ENCODE measurements at places on chromosomes 4 and X.

GRCh38 chr4:27368781-27369180, 508.1 kb downstream of the STIM2 start:
- no peak for DNase-seq

- no peak for DNase-seq
These were observed 80.7 kb upstream of the GPM6B start for GRCh38 chrX:13897566-13897965.

- no peak for DNase-seq
These were observed 125.6 kb downstream of the CBR4 start for GRCh38 chr4:168884251-168885124.

DNA sequence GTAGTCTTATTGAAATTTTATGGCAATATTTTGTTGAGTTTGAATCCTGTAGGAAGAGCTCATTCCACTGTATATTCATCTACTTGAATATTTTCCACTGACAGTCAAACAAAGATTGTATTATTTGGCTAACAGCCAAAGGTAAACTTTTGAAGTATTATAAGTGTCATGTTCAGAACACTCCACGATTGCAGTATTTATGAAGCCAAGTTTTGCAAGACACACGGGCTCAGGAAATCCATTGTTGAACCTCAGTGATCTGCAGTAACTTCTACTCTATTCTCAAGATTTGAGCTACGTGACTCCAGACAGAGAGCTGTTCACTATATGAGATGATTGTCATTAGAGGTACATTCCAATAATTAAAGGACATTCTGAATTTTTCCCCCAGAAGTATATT, 302.7 kb upstream of the ADGRL3 start:
- DNase-seq: no peak

- DNase-seq: no peak
These were observed 28.0 kb downstream of the DMD start for GRCh38 chrX:33183361-33183760.

GRCh38 chr4:69649207-69649606, 3.8 kb downstream of the UGT2A1 start:
- DNase-seq: no peak

GRCh38 chr4:26964512-26964911, 103.9 kb downstream of the STIM2 start:
- no peak for DNase-seq

GRCh38 chr4:112378858-112379257, 81.7 kb downstream of the ALPK1 start:
- DNase-seq: no peak

DNA sequence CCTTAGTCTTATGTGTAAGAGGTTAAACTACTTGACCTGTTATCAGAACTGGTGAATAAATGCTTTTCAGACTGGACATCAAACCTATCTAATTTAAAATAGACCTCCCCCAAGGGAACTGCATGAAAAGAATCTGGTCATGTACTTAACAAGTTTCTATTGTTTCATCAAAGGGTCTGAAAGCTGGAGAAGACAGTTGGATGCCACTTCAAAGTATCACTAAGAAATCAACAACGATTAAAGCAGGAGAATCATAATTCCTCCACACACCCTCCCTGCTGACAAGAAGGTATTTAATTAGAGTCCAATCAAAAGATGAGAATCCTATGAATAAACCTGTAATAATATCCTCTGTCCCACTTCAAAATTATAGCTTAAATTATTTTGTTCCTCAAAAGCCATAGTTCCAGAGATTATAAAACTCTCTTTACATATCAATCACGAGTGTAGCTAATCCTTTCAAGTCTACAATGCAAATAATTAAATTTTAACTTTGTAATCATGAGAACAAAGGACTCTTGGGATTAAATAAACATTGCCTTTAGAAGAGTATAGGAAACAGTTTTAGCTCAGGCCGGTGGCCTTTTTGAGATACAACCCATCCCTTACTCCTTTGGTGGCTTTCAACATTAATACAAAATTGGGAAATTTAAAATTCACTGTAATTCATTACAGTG, 35.1 kb downstream of the TSPAN5 start:
- DNase-seq: no peak

GRCh38 chrX:331151-331824, 12.7 kb upstream of the GTPBP6 start:
- DNase-seq: no peak

GRCh38 chrX:74349387-74349786, 45.4 kb downstream of the ZCCHC13 start:
- DNase-seq: no peak

DNA sequence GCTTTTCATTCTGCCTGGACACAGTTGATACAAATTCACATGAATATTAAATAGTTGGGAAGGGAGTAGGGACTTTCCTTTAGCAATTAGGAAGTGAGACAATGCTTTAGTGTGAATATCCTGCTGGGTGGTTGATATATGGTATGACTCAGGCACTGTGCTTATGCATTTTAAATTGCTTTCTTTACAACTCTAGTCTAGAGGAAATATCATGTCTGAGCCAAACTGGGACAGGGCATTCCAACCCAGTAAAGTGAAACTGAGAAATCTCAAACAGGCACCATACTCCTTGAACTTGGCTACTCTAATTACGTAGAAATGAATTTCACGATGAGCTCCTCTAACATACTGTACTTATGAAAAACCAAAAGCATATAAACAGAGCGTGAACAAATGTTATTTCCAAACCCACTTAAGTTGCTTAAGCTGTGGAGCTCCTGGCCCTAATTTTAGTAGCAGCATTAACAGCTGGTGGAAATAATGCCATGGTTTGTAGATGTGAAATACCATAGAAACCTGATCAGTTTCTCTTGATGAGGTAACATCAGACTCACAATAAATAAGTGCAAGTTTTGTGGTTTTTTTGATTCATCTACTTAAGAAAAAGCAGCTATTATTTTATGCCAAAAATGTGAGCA, 242.9 kb upstream of the GK2 start:
- no peak for DNase-seq

DNA sequence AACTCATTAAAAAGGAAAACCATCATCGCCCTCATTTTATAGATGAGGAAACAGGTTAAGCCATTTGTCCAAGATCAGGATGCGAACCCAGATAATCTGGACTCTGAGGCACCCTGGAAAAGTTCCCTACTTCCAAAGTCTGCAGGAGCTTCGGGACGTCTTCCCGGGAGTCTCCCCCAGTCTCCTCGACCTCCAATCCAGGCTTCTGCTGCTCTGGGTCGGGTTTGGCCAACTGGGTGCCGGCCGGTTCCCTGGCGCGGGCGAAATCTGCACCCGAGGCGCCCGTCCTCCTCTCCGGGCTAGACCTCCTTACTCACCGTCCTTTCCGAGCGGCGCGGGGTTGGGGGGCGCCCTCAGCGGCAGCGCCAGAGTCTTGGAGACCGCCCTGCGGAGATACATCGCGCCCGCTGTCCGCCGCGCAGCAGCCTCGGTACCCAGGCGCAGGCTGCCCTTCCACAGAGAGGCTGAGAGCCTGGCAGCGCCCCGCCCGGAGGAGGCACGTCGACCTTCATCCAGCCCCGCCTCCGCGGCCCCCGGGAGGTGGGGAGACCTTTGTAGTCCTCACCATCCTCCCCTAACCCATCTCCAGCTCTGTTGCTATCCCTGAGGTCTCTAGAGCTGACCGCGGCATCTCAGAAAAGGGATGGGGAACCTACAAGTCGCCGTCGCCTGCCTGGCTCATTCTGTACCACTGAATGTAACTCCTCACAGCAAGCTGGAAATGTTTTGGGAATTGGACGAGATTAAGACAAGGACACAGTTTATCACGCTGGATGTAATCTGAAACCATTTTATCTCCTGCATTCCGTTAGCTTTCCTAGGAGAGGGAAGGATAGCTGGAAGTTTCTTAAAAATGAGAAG, at the start of gene MGARP:
TSS of gene MGARP (minus strand) at position 466 of the 861 bp plus-strand sequence. CDS start at position 399, 67 bp downstream.
- DNase-seq: no peak

DNA sequence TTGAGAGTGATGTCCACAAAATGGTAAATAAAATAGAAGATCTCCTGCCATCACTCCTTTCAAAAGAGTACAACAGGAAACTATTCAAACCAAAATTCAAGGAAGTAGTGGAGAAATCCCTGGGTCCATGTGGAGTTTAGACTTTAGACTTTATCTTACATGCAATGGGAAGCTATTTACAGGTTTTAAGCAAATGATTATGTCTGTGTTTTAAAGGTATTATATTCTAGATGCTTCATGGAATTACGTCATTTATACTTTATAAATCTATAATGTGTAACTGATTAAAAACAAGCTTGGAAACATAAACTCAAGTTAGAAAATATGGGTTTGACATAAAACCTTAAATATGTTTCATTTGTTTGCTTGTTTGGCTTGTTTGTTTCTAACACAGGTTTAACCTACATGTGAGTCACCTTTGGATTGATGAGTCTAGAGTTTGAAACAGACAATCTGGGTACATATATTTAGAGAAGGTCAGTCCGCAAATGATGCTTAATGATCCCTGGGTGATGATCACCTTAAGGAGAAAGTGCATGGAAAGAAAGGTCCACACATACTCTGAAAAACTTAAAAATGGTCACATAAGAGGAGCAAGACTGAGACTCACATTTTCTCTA, 519.6 kb upstream of the AGA start:
- DNase-seq: no peak

DNA sequence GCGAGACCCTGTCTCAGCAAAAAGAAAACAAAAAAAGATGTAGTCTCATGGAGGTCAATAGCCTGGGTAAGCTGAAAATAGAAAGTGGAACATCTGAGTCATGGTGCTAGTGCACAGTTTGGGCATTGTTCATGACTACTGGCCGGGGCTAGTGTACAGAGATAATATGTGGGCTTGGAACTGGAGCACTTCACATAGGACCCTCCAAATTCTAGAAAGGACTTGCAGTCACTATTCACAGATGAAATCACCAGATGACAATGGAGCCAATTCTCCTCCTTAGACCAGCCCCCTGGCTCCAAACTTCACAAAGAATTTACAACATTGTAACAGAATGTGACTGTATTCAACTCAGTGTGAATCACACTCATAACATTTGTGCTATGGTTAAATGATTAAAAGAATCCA, 367.8 kb upstream of the SLC7A11 start:
- no peak for DNase-seq

DNA sequence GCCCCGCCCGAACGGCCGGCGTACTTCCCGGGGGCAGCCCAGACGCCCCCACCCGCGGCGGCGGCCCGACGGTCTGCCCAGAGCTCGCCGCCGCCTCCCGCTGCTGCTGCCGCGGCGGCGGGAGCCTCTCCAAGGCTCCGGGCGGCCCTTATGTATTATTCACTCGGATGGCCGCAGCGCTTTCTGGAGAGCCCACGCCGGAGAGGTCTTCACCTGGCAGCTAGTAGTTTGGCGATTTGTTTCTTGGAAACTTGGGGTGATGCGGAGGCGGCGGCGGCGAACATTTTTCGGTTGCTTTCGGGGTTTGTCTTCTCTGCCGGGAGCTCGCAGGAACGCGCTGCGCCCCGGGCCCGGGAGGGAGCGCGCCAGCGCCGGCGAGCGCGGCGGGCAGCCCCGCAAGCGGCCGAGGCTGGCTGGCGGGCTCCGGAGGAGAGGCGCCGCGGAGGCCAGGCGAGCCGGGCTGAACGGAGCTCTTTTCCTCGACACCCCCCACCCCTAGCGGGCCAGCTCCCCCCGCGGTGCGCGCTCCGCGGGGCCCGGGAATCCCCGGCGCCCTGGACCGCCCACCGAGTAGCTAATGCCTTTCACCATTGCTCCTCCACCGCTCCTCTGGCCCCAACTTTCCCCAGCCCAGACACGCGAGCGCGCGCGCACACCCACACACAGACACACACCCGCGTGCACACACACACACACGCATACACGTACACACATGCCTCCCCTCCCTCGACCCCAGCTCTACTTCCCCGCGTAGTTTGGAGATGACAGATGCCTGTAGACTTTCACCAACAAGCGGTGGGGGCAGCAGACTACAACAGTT, 113.5 kb downstream of the DHX15 start:
- DNase-seq: no peak

GRCh38 chr4:53816561-53816960, 225.3 kb upstream of the LNX1 start:
- no peak for DNase-seq

Measured in stimulated activated CD4-positive, alpha-beta T cell treated with anti-CD3 and anti-CD28 coated beads, TNF-alpha, amount 100 ng/mL, for 24 hours (primary cell).